Smooth muscle cell of the pulmonary artery (primary cell): ENCODE measurements at places on chromosomes 5 and 9. TPM values are rescaled to one million over a fixed set of nuclear protein-coding genes. Genes with fewer than 3 reads are reported as not detected.

LCP2 gene
- total RNA-seq, result not detected in 2 replicates

CANX gene
- total RNA-seq, result 805 and 877 TPM in 2 replicates

FBXO4 gene
- total RNA-seq, result 7.4 and 7.9 TPM in 2 replicates

ZNG1A gene
- 10.2 and 15.7 TPM in 2 replicates for total RNA-seq

RALGDS gene
- total RNA-seq, result 21.4 and 36.1 TPM in 2 replicates

DMRT2 gene
- total RNA-seq, result not detected in 2 replicates

IARS1 gene
- 317 and 355 TPM in 2 replicates for total RNA-seq

BRD8 gene
- total RNA-seq, result 29.1 and 38.6 TPM in 2 replicates

TCF7 gene
- 0.40 and 0.98 TPM in 2 replicates for total RNA-seq

SPAG8 gene
- 0.91 and 1.3 TPM in 2 replicates for total RNA-seq

FAM78A gene
- total RNA-seq, result 0.69 and 0.85 TPM in 2 replicates

PCDHGA4 gene
- 11.6 and 16.9 TPM in 2 replicates for total RNA-seq

SLCO6A1 gene
- not detected in 2 replicates for total RNA-seq

SPINK7 gene
- not detected in 2 replicates for total RNA-seq

PLCXD3 gene
- 1.7 and 4.0 TPM in 2 replicates for total RNA-seq

GPR21 gene
- 2.2 and 3.1 TPM in 2 replicates for total RNA-seq

FOXD4L3 gene
- 0.07 and 0.10 TPM in 2 replicates for total RNA-seq

GLRA1 gene
- total RNA-seq, result not detected in 2 replicates

DAB2 gene
- 135 and 168 TPM in 2 replicates for total RNA-seq

NUDT12 gene
- total RNA-seq, result 6.8 and 10.8 TPM in 2 replicates

TICAM2 gene
- 4.3 and 4.8 TPM in 2 replicates for total RNA-seq

NR5A1 gene
- total RNA-seq, result not detected in 2 replicates

NDFIP1 gene
- total RNA-seq, result 90.1 and 112 TPM in 2 replicates

PAX5 gene
- total RNA-seq, result not detected in 2 replicates

INSYN2B gene
- 2.1 and 3.3 TPM in 2 replicates for total RNA-seq

CCDC152 gene
- total RNA-seq, result 0.26 and 3.0 TPM in 2 replicates

C9orf50 gene
- total RNA-seq, result 0.26 and 0.33 TPM in 2 replicates

ORM2 gene
- total RNA-seq, result not detected in 2 replicates

TEK gene
- total RNA-seq, result 3.4 and 15.5 TPM in 2 replicates

IGIP gene
- total RNA-seq, result 24.0 and 32.8 TPM in 2 replicates

CDC20B gene
- total RNA-seq, result 0.07 TPM in 1 of 2 replicates, not detected in the other

TRAF1 gene
- total RNA-seq, result 9.3 and 13.3 TPM in 2 replicates

WNT8A gene
- not detected in 2 replicates for total RNA-seq

RAD50 gene
- total RNA-seq, result 28.2 and 29.7 TPM in 2 replicates

POU5F2 gene
- total RNA-seq, result 1.1 and 1.2 TPM in 2 replicates

RAB3C gene
- not detected in 2 replicates for total RNA-seq

FIBCD1 gene
- total RNA-seq, result 7.2 and 10.7 TPM in 2 replicates

FAM163B gene
- 0.20 and 0.39 TPM in 2 replicates for total RNA-seq

C9orf40 gene
- total RNA-seq, result 2.9 and 3.2 TPM in 2 replicates

RIOK2 gene
- total RNA-seq, result 24.9 and 27.9 TPM in 2 replicates
